Gastroesophageal sphincter (tissue), 4 donors: ENCODE measurements at places on chromosomes 13 and 19.

DNA sequence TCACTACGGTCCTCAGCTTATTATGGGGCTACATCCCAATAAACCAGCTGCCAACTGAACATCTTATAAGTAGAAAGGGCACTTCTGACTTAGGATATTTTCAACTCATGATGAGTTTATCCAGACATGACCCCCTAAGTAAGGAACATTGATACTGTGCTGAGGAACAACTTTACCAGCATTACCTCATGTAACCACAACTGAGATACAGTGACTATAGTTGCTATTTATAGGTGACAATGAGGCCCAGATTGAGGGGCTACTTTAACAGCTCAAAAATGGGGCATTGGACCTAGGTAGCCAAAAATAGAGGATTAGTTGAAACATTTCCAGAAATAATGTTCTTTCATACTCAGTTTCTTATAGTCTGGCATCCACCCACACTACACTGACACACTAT lies 26.8 kb downstream of the SKA3 start:
- ATAC-seq = no peak

- ATAC-seq = no peak
Measured at GRCh38 chr13:59343993-59344822, 819.5 kb downstream of the DIAPH3 start.

DNA sequence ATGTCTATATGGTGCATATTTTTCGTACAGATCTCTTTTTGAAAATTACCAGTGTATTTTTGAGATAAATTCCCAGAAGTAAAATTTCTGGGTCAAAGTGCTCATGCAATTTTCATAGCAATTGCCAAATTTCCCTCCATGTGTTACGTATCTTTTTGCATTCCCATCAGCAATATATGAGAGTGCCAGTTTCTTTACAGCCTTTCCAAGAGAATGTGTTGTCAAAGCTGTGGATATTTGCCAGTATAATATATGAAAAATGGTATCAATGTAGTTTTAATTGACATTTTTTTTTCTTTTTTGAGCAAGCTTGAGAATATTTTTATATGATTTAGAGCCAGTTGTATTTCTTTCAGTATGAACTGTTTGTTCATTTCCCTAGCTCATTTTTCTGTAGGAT lies 399.0 kb upstream of the KLF12 start:
- no peak for ATAC-seq

DNA sequence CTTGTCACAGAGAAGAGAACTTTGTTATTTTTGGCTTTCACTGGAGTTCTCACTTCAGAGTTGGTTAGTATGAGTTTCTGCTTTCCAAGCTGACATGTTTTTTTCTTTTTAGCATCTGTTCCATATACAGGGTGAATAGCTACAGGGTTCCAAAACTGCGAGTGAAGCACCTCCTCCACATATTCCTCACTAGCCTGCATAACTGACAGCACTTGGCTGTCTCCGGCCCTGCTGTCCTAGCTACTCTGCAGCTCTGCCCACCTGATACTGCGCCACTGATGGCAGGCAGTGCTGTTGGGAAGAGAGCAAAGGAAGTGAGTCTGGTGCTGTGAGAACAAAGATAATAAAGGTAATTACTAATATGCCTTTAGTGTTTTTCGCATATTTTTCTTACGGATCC lies 6.8 kb downstream of the ATP8A2 start:
- no peak for ATAC-seq

GRCh38 chr13:32828711-32829110 lies 187.5 kb upstream of the KL start:
- ATAC-seq = no peak

GRCh38 chr13:50276550-50276949 lies 261.3 kb downstream of the KCNRG start:
- ATAC-seq = no peak

GRCh38 chr13:68257111-68257842 lies 1027.1 kb upstream of the PCDH9 start:
- ATAC-seq = no peak

- no peak for ATAC-seq
Measured at GRCh38 chr13:38519229-38519911, 167.5 kb upstream of the FREM2 start.

DNA sequence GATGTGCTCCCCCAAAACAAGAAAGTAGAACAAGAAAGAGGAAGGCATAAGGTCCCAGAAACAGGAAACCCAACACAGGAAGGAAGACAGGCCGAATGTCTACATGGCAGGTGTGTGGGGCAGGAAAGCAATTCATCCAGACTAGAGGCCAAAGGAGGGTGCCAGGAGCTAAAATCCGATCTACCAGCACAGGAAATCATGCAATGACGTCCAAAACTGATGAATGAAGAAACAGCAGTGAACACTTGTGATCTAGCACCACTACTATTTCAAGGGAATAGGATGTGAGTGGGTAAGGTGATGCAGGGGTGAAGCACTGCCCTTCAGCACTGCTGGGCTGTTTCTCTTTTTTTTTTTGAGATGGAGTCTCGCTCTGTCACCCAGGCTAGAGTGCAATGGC lies 59.1 kb downstream of the DOCK9 start:
- ATAC-seq = no peak

DNA sequence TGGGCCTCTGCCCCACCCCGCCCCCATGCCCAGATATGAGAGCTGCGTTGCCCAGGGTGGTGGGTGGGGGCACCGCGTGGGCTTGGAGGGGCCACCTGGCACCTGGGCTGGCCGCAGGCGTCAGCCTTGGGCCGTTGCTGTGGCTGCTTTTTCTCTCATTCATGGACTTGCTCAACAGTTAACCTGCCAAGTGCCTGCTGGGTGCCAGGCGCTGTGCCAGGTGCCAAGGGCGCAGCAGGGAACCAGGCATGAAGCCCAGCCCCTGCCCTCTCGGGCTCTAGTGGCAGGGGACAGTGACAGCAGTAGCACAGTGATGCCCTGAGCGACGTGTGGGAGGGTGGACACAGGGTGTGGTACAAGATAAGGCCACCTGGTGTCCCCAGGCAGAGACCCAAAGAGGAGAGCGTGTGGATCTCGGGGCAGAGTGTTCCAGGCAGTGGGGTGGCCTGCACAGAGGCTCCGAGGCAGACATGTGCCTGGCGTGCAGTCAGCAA lies 28.1 kb downstream of the DHX34 start:
- no peak for ATAC-seq

- no peak for ATAC-seq
Measured at GRCh38 chr13:53408847-53409568, 380.4 kb downstream of the OLFM4 start.

DNA sequence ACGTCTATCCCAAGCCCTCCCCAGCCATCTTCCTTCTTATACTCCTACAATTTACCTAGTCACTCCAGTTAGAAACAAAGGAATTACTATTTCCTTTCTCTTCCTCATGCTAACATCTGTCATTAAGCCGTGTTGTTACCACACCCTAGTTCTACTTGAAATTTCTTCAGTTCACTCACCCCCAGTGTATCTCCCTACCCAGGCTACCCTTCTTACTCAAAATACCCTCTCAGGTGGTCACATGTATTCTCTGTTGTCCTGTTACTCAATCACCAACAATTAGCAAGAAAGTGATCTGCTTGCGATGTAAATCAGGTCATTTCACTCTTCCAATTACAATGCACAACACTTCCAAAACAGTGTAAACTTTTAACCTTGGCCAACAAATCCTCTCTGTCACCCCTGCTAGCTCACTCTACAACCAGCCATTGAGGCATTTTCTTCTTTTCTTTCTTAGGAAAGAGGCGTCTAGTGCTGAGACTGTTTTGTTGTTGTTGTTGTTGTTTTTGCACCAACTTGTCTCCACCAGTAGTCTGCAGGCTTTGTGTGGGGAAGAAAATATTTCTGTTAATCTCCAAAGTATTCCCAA lies 50.7 kb downstream of the PCDH17 start:
- ATAC-seq = no peak

DNA sequence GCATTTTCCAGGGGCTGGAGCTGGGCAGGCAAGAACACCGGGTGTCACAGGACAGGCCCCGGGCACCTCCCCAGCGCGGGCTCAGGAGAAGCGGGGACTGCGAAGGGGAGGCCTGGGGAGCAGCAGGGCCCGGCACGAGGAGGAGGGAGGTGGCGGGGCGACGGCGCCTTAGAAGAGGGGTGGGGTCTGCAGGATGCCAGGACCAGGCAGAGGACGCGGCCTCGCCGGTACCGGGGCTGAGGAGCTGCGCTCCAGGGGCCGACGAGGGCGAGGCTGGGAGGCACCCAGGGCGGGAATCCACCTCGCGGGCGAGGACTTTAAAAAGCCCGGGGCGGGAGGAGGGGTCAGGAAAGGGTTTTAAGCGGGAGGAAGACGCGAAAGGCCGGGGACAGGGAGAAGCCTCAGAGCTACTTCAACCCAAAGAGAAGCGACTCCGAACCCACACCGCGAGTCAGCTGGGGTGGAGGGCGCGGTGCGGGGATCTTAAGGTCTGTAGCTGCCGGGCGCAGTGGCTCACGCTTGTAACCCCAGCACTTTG lies 665 bp downstream of the ZNF347 start:
- ATAC-seq = peak; percentile 17

DNA sequence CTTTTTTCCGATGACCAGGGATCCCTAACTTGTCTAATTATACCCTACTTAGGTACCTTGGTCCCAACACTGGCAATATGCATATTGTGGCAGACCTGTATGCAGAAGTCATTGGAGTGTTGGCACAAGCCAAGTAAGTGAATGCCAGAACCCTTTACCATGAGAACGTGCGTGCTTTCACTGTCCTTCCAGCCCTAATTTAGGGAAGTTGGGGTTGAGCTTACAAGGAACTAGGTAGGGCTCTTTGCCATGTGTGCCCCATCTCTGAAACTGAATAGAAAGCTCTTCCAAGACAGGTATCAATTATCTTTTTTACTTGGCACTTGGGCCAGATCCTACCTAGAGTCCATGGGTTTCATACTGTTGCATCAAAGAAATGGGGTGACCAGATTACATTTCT lies 93.2 kb downstream of the FRY start:
- no peak for ATAC-seq

- no peak for ATAC-seq
Measured at GRCh38 chr19:12891553-12892021, 627 bp downstream of the GCDH start.

DNA sequence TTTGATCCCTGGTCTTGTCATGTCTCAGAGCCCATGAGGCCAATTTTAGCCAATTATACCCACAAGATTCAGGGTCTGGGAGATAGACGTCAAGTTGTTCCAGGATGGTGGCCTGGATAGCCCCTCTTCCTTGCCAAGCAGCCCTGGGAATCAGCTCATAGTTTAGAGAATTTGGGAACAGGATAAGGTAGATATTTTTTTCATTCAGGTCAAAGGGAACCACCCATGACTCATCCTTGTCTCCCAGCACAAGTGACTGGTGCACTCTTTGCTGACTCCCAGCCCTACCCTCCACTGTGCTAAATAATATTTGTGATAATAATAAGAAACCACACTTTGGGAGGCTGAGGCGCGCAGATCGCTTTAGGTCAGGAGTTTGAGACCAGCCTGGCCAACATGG lies 17.1 kb upstream of the S1PR4 start:
- ATAC-seq = no peak

- no peak for ATAC-seq
Measured at GRCh38 chr13:43648733-43649132, 138.0 kb downstream of the ENOX1 start.

- ATAC-seq = peak; percentile 47
Measured at GRCh38 chr13:46168341-46168740, 13.6 kb downstream of the LCP1 start.

DNA sequence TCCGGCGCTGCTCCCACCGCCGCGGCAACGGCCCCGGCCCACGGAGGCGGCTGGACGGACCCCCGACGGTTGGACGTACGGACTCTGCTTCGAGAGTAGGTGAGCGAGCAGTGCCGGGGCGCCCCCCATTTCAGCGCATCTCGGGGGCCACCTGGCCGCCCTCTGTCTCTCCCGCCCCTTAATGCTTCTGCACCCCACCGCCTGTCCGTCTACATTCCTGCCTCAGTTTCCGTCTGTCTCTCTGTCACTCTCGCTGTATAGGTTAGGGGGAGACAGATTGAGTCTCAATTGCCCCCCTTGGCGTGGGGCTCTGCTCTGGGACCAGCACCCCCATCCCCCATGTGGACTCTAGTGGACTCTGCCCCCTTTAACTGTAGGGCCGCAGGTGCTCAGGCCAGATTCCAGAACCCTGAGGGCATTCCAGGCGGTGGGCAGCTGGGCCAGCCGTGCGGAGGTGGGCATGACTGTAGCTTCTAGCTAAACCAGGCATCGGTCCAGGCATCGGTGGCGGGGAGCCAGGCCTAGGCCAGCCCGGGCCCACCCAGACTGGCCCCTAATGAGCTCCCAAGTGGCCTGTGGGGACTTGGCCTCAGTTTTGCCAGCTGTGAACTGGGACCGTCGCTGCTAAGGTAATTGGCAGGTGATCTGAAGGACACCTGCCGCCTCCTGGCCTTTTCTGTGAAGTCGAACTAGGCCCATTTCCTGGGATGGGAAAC lies 373 bp downstream of the TNFAIP8L1 start:
- ATAC-seq = peak; percentile 1

- ATAC-seq = no peak
Measured at GRCh38 chr19:31559494-31559893, 210.3 kb upstream of the TSHZ3 start.

DNA sequence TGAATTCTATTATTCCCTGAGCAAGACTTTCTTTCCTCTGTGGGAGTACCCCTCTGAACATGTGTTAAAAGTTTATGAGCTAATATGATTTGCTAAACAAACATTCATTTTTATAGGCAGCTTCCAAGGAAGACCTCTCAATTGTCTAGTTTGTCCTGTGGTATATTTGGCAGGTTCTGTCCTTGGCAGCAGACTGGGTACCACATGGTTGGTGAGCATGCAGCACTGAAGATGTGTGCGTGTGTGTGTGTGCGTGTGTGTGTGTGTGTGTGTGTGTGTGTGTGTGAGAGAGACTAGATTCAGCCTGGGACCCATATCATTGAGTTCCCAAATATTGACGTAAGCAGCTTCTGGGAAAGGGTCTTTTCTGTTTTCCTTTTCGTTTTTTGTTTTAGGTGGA lies 24.0 kb downstream of the FGF9 start:
- ATAC-seq = no peak

DNA sequence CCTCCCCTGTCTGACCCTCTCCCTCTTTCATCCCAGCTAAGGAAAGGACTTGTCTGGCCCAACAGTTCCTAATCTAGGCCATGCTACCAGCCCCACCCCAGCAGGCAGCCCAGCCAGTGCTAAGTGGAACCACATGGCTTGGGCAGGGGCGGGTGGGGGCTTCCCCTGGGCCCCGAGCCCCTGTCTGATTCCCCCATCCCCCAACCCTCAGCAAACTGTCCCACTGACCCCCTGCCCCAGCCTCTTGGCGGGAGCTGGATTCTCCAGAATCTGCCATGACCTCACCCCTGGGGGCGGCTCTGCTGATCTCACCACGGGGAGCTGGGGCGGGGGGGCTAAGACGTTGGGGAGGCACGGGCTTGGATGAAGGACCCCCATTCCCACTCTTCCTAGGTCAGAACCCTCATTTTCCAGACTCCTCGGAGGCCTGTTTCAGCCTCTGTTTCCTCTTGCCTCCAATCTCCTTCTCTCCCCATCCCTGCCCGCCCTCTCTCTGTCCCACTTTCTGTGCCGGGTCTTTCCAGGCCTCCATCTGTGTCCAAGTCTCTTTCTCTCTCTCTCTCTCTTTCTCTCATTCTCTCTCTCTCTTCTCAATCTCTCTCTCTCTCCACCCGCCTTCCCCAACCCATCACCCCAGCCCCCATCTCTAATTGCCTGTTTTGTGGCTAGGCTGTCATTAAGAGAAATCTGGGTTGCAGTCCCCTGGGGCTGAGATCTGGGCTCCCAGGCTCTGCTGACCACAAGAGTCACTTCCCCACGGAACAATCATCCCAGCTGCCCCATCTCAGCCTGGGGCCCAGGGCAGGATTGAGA lies 2.7 kb downstream of the COL5A3 start:
- peak; percentile 7 for ATAC-seq
